ENCODE measurements at places on chromosomes 6 and 20. TPM values are rescaled to one million over a fixed set of nuclear protein-coding genes. Genes with fewer than 3 reads are reported as not detected.

ARMH2 gene
- not detected for total RNA-seq

SLA2 gene
- total RNA-seq = not detected

HAO1 gene
- not detected for total RNA-seq

GMEB2 gene
- total RNA-seq = 18.9 TPM

VSX1 gene
- total RNA-seq = 0.65 TPM

NDUFAF4 gene
- 32.1 TPM for total RNA-seq

LINC00237 gene
- not detected for total RNA-seq

DAAM2 gene
- not detected for total RNA-seq

PTPN1 gene
- 46.3 TPM for total RNA-seq

KIAA0408 gene
- not detected for total RNA-seq
